Thoracic aorta endothelial cell (primary cell): ENCODE measurements at places on chromosomes 7 and 10. TPM values are rescaled to one million over a fixed set of nuclear protein-coding genes. Genes with fewer than 3 reads are reported as not detected.

The PAX2 gene
- not detected in 2 replicates for total RNA-seq

The SEPHS1 gene
- 39.8 and 50.3 TPM in 2 replicates for total RNA-seq

The EVX1 gene
- not detected in 2 replicates for total RNA-seq

The FOXP2 gene
- total RNA-seq: 0.40 TPM in 1 of 2 replicates, not detected in the other

The NUDT1 gene
- total RNA-seq: 11.4 and 13.6 TPM in 2 replicates

The AGAP5 gene
- 2.4 and 6.0 TPM in 2 replicates for total RNA-seq

The MSS51 gene
- total RNA-seq: 2.0 TPM in 2 replicates

The AKR1C8 gene
- not detected in 2 replicates for total RNA-seq

The NPSR1 gene
- total RNA-seq: not detected in 2 replicates

The CCZ1B gene
- total RNA-seq: 69.1 and 113 TPM in 2 replicates

The TUBB8 gene
- total RNA-seq: 0.07 TPM in 1 of 2 replicates, not detected in the other

The LBX1 gene
- total RNA-seq: not detected in 2 replicates

The ZNF365 gene
- 0.13 and 2.2 TPM in 2 replicates for total RNA-seq

The UTF1 gene
- total RNA-seq: not detected in 2 replicates
